Heart left ventricle (tissue), 16 donors: ENCODE measurements at places on chromosomes 2 and 18. TPM values are rescaled to one million over a fixed set of nuclear protein-coding genes. Genes with fewer than 3 reads are reported as not detected.

DNA sequence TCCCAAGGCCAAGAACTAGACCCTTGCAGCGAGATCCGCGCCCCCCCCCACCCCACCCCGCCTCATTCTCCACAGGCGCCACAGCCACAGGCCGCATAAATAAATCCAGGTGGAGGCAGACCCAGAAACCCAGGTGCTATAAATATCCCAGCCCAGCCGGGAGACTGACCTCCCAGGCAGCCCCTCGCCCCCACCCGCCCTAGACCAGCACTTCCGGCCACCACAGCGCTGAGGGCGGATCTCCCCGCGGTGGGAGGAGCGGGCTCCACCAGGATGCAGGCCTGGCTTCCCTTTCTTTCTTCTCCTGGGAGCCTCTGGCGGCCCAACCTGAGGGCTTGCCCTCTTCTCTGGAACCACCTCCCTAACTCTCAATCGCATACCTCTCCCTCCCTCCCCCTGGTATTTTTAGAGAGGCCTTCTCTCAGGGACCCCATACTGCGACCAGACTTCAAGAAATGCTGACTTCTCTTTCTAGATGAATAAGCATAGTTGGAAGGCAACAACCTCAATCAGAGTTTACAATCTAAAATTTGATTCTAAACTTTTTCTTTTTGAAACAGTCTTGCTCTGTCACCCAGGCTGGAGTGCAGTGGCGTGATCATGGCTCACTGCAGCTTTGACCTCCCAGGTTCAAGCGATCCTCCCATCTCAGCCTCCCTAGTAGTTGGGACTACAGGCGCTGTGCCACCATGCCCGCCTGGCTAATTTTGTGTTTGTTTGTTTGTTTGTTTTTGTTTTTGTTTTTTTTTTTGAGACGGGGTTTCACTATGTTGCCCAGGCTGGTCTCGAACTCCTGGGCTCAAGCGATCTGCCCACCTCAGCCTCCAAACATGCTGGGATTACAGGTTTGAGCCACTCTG lies 55.0 kb downstream of the PKDCC start:
- peaks cover 42% of the 10 kb centered on the region for H3K4me1 ChIP-seq
- H3K27me3 ChIP-seq: no peaks in the 10 kb centered on the region
- H3K4me3 ChIP-seq: peak overlapping the region; percentile 54
- H3K27ac ChIP-seq: peak overlapping the region; percentile 90
- DNase-seq: peak; percentile 82

GRCh38 chr2:19331450-19331849 lies 27.0 kb downstream of the OSR1 start:
- no peak overlapping the region for H3K27ac ChIP-seq
- no peaks in the 10 kb centered on the region for H3K27me3 ChIP-seq
- H3K36me3 ChIP-seq: no peaks in the 10 kb centered on the region
- no peak overlapping the region for H3K4me3 ChIP-seq
- DNase-seq: no peak

DNA sequence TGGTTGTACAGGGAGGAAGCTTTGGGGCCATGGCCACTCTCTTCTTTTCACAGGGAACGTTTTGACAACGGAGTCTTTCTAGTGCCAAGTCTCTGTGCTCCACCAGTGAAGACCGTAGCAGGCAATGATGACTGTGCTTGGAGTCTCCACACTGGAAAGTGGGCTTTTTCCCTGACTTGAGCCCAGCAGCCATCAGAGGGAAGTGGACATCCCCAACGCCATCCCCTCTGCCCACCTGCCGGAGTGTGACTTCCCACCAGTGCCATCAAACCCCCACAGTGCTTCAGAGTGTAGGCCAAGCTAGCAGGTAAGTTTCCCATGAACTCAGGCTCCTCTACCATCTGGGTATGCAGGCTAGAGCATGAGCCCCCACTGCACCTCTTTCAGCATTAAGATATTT lies 78.7 kb downstream of the APOB start:
- no peaks in the 10 kb centered on the region for H3K27me3 ChIP-seq
- no peaks in the 10 kb centered on the region for H3K4me1 ChIP-seq
- no peak for DNase-seq
- no peaks in the 10 kb centered on the region for H3K36me3 ChIP-seq
- H3K4me3 ChIP-seq: no peak overlapping the region
- H3K27ac ChIP-seq: no peak overlapping the region

GRCh38 chr2:112972423-112973086 lies 5.3 kb upstream of the IL36G start:
- DNase-seq: no peak
- no peak overlapping the region for H3K4me3 ChIP-seq
- peaks cover 6% of the 10 kb centered on the region for H3K27me3 ChIP-seq
- H3K27ac ChIP-seq: no peak overlapping the region
- H3K36me3 ChIP-seq: no peaks in the 10 kb centered on the region
- H3K4me1 ChIP-seq: no peaks in the 10 kb centered on the region

DNA sequence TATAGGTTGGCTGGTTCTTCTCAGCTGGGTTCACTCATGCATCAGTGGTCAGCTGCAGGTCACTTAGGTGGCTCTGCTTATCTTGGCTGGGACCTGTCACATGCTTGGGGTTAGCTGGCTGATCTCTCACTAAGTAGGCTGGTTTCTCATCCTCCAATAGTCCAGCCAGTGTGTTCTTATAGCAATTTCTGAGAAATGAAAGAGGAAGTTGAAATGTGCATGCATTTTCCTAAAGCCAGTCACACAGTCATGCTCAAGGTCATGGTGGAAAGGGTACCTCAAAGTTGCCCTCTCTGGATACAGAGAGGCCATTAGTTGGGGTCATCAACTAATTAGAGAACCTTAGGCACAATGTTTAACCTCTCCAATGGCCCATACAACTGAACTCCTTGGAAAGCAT lies 64.4 kb downstream of the KLHL29 start:
- H3K27me3 ChIP-seq: no peaks in the 10 kb centered on the region
- no peak overlapping the region for H3K4me3 ChIP-seq
- H3K4me1 ChIP-seq: no peaks in the 10 kb centered on the region
- no peaks in the 10 kb centered on the region for H3K36me3 ChIP-seq
- DNase-seq: no peak

DNA sequence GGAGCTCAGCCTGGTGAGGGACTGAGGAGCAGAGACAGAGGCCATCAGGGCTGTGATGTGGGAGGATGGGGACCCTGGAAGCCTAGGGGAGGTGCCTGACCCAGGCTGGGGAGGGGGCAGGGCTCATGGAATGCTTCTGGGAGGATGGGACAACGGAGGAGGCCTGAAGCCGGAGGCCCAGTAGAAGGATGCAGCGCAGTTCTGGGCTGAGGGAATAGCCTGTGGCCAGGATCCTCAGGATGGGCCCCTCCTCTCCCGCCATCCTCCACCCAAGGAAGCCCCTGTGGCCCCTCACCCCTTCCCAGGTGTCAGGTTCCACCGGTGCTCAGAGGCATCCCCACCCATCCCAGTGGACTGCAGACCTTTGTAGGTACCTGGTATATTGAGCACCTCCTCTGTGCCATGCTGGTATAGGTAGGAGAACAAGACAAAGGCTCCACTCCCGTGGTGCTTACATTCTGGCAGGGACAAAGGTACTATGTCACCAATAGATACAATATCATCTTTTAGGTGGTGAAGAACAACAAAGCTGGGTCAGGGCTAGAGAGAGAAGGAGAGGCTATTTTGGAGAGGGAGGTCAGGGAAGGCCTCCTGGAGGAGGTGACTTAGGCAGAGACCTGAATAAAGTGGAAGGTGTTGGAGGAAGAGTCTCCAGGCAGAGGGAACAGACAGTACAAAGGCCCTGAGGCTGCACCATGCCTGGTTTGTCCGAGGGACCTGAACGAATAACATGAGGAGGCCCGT lies 2.7 kb downstream of the ZAP70 start:
- H3K27me3 ChIP-seq: no peaks in the 10 kb centered on the region
- no peak overlapping the region for H3K27ac ChIP-seq
- no peak overlapping the region for H3K4me3 ChIP-seq
- H3K4me1 ChIP-seq: no peaks in the 10 kb centered on the region
- H3K36me3 ChIP-seq: no peaks in the 10 kb centered on the region
- no peak for DNase-seq

- H3K36me3 ChIP-seq: no peaks in the 10 kb centered on the region
- no peak overlapping the region for H3K4me3 ChIP-seq
- H3K27ac ChIP-seq: no peak overlapping the region
- no peaks in the 10 kb centered on the region for H3K27me3 ChIP-seq
- H3K4me1 ChIP-seq: peaks cover 6% of the 10 kb centered on the region
Observed at GRCh38 chr2:83196225-83196624, 1262.9 kb downstream of the SUCLG1 start.

- H3K27ac ChIP-seq: no peak overlapping the region
- no peaks in the 10 kb centered on the region for H3K4me1 ChIP-seq
Observed at GRCh38 chr2:72036173-72036545, 111.5 kb downstream of the CYP26B1 start.

DNA sequence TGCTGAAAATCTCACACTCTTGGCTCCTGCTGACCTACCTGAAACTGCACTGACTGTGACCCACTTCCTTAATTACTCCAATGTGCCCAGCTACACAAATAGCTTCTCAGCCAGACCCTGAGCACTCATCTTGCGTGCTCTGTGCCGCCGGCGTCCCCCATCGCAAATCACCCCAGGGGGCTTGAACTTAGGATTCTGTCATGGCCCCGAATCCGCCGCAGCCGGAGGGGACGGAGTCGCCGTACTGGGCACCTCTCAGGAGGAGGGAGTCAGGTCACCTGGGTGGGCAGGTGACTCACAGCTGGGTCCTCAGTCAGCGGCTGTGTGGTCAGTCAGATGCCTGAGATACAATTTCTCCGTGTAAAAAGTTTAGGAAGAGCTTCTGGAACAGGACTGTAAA lies 804.9 kb upstream of the SALL3 start:
- no peak for DNase-seq
- H3K27ac ChIP-seq: no peak overlapping the region
- no peak overlapping the region for H3K4me3 ChIP-seq
- no peaks in the 10 kb centered on the region for H3K4me1 ChIP-seq
- no peaks in the 10 kb centered on the region for H3K36me3 ChIP-seq

DNA sequence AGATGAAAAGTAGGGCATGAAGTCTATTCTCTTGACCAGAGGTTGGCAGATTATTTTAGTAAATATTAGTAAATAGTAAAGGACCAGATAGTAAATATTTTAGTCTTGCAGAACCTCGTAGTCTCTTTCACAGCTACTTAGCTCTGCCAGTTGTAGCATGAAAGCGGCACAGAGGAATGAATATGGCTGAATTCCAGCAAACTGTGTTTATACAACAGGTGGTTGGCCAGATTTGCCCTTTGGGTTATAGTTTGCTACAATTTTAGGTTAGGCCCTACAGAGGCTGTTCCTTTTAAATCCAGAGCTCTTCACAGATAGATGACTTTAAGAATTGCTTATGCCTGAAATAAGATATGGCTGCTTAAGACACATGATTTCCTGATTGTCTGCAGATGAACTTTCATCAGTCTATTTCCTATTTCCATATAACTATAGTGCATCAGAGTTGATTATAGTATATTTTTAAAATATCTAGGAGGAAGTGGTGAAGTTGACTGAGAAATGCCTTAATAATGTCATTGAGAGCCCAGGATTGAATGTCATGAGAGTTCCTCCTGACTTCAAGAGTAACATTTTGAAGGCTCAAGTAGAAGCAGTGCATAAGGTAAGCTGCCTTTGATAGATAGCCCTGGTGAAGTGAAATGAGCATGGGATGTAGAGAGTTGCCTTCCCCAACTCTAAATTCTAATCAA lies 80.5 kb downstream of the TMEM185B start:
- DNase-seq: no peak
- H3K27ac ChIP-seq: no peak overlapping the region
- no peak overlapping the region for H3K4me3 ChIP-seq

Gene VWA3B
- total RNA-seq: not detected

Gene PRKAG3
- not detected for total RNA-seq

Gene ITGA4
- total RNA-seq: 2.3 TPM

Gene SERPINB2
- total RNA-seq: not detected

Gene REG3A
- total RNA-seq: not detected

Gene GAL3ST2
- total RNA-seq: not detected

Gene CDH20
- total RNA-seq: not detected

Gene IL18RAP
- total RNA-seq: 1.5 TPM

Gene IL1B
- total RNA-seq: not detected

Gene NDUFB3
- 342 TPM for total RNA-seq

Gene IL18R1
- total RNA-seq: 4.3 TPM

Gene DUSP19
- total RNA-seq: 13.0 TPM
